ENCODE measurements at places on chromosomes 16 and 17. TPM values are rescaled to one million over a fixed set of nuclear protein-coding genes. Genes with fewer than 3 reads are reported as not detected.

CAPN15 gene
- 28.5 TPM for total RNA-seq

KCNJ12 gene
- 4.5 TPM for total RNA-seq

TEX19 gene
- not detected for total RNA-seq

TSPAN10 gene
- 3.6 TPM for total RNA-seq

CNP gene
- 51.7 TPM for total RNA-seq

CDH3 gene
- 1.1 TPM for total RNA-seq

PIMREG gene
- total RNA-seq: 15.2 TPM

GDPD3 gene
- total RNA-seq: 1.3 TPM

MYH13 gene
- total RNA-seq: not detected

NAGPA gene
- 16.2 TPM for total RNA-seq

CMTM4 gene
- 24.0 TPM for total RNA-seq

NGFR gene
- 0.33 TPM for total RNA-seq

ZSWIM7 gene
- total RNA-seq: 14.2 TPM

LRRC37A gene
- 1.6 TPM for total RNA-seq

MYH8 gene
- not detected for total RNA-seq

NSF gene
- total RNA-seq: 55.2 TPM

EFNB3 gene
- 0.39 TPM for total RNA-seq

Measured in smooth muscle cell of the pulmonary artery (primary cell).